ENCODE measurements at places on chromosomes 16 and 17. TPM values are rescaled to one million over a fixed set of nuclear protein-coding genes. Genes with fewer than 3 reads are reported as not detected.
A peak's percentile ranks its signal among the peaks of the same experiment; 100 is the strongest.

The KRTAP4-1 gene
- total RNA-seq = not detected

The TOP3A gene
- 49.2 TPM for total RNA-seq

The UTS2R gene
- total RNA-seq = not detected

The KRTAP9-2 gene
- total RNA-seq = not detected

The TP53TG3 gene
- total RNA-seq = not detected

The HOXB4 gene
- total RNA-seq = 4.3 TPM

The ENPP7 gene
- total RNA-seq = not detected

The OTOA gene
- total RNA-seq = not detected

The KRT12 gene
- not detected for total RNA-seq

The ZNF750 gene
- 0.40 TPM for total RNA-seq

The HS3ST3B1 gene
- total RNA-seq = 2.1 TPM

The DNAI2 gene
- total RNA-seq = not detected

The ARSG gene
- total RNA-seq = 1.5 TPM

The CA7 gene
- not detected for total RNA-seq

The KRT40 gene
- total RNA-seq = not detected

- no peak for DNase-seq
These were observed 5.2 kb upstream of the TMEM235 start for GRCh38 chr17:78226055-78226758.

- no peak for DNase-seq
These were observed 211.5 kb downstream of the CDH11 start for GRCh38 chr16:64910356-64910755.

- no peak for DNase-seq
These were observed 171.6 kb downstream of the ZNF18 start for GRCh38 chr17:11825572-11826209.

GRCh38 chr16:64773184-64773583 is 348.7 kb downstream of the CDH11 start:
- DNase-seq = no peak

- DNase-seq = no peak
These were observed 40.6 kb upstream of the PITPNM3 start for GRCh38 chr17:6596941-6597340.

DNA sequence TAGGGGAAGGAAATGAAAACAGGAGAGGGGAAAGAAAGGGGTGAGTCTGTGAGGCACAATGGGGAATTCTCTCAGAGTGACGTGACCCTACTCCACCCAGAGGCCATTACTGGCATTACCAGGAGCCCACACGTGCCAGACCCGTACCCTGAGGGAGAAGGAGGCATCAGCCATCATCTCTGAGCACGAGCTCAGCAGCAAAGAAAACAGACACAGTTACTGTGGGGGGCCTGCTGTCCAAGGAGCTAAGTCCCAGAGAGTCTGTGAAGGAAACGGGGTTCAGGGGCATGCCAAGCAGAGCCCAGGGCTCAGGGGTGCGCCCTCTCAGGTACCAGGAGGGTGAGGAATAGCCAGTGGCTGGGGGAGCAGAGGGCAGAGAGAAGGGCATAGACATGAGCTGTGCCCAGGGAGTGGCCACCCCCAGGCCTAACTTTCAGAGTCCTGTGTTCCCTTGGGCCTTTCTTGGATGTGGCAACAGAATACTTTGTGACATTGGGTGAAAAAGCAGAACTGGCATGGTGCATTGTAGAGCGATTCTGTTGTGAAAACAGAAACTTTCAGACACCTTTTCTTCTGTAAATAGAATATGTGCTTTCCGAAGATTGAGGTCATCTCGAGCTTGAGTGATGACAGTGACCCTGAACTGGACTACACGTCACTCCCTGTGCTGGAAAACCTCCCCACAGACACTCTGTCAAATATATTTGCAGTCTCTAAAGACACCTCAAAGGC is 11.3 kb downstream of the TAF1C start:
- no peak for DNase-seq

DNA sequence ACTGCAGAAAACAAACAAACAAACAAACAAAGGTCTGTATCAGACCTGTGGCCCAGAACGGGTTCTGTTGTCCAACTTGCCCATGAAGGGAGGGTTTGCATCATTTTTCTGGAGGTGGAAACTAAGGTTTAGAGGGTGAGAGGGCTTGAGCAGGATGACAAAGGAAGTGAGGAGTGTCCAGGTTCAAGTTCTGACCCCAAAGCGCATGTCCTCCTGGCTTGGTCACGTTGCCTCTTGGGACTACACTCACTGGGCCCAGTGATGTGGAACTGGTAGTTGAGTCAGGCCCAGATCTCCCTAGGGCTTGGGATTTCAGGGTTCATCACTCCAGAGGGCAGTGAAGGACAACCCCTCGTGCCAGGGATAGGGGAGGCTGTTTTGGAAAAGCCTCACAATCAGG is 1.8 kb downstream of the SREBF1 start:
- DNase-seq = peak; percentile 61

- no peak for DNase-seq
These were observed 3.5 kb upstream of the CLEC10A start for GRCh38 chr17:7083592-7083991.

DNA sequence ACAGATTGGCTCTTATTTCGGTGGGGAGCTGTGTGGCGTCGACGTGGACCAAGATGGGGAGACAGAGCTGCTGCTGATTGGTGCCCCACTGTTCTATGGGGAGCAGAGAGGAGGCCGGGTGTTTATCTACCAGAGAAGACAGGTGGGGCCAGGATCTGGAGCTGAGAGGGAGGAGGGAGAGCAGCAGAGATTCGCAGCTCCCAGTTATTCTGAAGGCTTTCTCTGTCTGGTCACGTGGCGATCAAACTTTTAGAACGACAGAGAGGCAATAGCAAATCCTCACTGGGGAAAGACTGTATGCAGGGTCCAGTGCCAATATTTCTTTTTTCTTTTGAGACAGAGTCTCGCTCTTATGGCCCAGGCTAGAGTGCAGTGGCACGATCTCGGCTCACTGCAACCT is 22.2 kb downstream of the ITGAL start:
- no peak for DNase-seq

- DNase-seq = no peak
These were observed 151.9 kb downstream of the MSI2 start for GRCh38 chr17:57408071-57408811.

- DNase-seq = no peak
These were observed 92.4 kb downstream of the BRIP1 start for GRCh38 chr17:61770752-61771533.

- no peak for DNase-seq
These were observed 1.1 kb upstream of the ZNF263 start for GRCh38 chr16:3282103-3282729.

DNA sequence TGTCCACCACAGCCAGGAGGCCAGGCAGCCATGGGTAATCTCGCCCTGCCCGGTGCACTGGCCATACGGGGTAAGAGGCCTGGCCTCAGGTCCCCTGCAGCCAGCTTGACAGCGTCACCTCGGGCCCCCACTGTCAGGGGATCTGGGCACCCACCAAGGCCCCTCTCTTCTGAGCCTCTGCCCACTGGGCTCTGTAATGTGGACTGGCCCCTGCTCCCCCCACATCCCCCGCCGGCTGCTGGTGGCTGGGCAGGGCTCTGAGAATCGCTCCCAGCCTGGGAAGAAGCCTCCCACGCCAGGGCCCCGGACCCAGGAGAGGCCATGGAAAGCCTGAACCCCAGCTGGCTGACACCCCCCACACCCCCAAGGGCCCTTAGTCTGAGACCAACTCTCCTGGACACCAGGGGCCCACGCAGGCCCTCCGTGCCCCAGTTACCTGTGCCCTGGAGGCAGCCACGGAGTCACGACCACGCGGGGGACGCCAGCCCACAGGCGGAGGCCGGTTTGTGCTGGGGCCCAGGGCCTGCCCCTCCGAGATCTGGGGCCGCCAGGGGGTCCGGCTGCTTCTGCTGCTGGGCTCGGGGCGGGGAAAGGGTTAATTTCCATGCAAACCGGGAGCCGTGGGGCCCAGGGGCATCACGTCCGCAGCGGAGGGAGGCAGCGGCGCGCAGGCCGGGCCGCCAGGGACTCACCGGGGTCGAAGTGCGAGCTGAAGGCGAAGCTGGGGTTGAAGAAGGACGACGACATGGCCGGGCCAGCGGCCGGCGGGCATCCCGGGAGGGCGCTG is at the start of gene PVALEF:
Gene PVALEF, plus strand, starts transcription at position 262 of the 787 bp plus-strand sequence. CDS start 15,720 bp downstream, outside the sequence.
- DNase-seq = no peak

DNA sequence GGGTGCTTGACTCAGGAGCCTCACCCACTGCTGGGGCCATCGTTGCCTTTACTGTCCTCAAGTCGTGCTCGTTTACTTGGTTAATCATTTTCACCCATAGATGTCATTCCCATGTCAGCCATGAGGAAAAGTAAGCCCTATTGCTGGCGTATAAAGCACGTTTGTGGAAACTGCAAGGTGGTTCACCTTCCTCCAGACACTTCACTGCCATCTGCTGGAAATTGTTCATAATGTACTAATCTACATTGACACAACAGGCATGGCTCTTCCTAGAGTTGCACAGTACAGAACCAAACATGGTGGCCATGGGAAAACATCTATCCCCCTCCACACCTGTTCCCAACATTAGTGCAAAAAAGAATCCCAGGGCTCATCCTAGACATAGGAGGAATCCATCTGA is 116.6 kb downstream of the ZNF18 start:
- DNase-seq = peak; percentile 31

DNA sequence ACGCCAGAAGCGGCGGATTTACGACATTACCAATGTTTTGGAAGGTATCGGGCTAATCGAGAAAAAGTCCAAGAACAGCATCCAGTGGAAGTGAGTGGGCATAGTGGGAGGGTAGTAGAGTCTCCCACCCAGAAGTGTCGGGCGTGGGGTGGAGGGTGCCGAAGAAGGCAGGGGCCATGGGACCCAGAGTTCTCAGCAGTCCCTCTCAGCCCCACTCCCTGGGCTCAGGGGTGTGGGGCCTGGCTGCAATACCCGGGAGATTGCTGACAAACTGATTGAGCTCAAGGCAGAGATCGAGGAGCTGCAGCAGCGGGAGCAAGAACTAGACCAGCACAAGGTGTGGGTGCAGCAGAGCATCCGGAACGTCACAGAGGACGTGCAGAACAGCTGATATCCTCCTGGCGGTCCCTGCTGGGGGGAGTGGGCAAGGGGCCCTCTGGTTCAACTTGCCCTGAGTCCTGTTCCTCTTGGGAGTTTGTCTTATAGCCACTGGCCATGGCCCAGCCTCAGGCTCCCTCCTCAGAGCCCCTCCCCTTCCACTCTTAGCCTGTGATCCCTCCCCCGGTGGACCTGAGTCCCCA is 916 bp downstream of the E2F4 start:
- no peak for DNase-seq

GRCh38 chr17:73291260-73291801 is 20.5 kb downstream of the CDC42EP4 start:
- DNase-seq = no peak

DNA sequence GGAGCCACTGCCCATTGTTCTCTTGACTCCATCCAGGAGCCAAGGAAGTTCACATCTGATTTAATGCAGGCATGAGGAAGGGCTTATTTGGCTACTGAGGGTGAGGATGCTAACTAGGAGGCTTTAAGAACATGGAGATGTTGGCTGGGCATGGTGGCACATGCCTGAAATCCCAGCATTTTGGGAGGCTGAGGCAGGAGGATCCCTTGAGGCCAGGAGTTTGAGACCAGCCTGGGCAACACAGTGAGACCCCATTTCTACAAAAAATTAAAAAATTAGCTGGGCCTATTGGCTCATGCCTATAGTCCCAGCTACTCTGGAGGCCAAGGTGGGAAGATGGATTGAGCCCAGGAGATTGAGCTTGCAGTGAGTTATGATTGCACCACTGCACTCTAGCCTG is 116.5 kb downstream of the RAP1GAP2 start:
- no peak for DNase-seq

GRCh38 chr17:37546302-37546701 is 56.6 kb downstream of the DUSP14 start:
- no peak for DNase-seq

- DNase-seq = no peak
These were observed 147.8 kb downstream of the TOX3 start for GRCh38 chr16:52399116-52399515.

DNA sequence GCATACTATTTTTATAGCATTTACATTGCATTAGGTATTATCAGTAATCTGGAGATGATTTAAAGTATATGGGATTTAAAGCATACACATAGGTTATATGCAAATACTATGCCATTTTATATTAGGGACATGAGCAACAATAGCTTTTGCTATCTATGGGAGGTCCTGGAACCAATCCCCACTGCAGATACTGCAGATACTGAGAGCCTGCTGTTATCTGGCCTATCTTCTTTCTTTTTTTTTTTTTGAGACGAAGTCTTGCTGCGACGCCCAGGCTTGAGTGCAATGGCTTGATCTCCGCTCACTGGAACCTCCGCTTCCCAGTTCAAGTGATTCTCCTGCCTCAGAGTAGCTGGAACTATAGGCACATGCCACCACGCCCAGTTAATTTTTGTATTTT is 37.4 kb downstream of the STH start:
- DNase-seq = no peak

GRCh38 chr16:84225126-84225525 is 14.7 kb downstream of the KCNG4 start:
- DNase-seq = no peak

GRCh38 chr16:80175011-80175410 is 365.8 kb upstream of the DYNLRB2 start:
- no peak for DNase-seq

DNA sequence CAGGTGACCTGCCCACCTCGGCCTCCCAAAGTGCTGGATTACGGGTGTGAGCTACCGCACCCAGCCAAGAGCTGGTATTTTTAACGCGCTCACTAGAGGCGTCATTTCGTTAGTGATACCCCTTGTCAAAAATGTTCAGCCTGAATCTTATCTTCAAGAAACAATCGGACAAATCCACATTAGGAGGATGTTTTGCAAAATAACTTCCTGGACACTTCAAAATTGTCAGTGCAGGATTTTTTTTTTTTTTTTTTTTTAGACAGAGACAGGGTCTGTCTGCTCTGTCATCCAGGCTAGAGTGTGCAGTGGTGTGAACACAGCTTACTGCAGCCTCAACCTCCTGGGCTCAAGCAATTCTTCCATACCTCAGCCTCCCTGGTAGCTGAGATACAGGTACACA is 63.0 kb downstream of the RMI2 start:
- no peak for DNase-seq

DNA sequence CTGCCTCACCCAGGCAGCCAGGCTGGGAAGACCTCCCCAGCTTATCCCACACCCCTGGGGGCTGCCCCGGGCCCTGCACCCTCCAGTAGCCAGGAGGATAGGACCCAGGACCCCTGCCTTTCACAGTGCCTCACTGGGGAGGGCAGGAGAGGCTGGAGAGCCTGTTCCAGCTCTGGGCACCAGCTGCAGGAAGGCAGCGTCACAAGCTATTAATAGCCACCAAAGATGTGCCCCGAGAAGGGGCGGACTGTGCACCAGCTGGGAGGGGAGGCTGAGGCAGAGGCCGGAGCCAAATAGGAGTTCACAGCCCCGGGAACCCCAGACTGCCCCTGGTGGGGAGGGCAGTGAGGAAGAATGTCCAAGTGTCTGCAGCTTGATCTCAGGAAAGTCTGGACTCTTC is 8.8 kb downstream of the SBK1 start:
- no peak for DNase-seq

Measured in epithelial cell of proximal tubule (primary cell).